Stimulated activated CD4-positive, alpha-beta T cell treated with anti-CD3 and anti-CD28 coated beads, Interleukin-15, amount 100 ng/mL, for 1 hour (primary cell): ENCODE measurements at places on chromosomes 16 and 17.

DNA sequence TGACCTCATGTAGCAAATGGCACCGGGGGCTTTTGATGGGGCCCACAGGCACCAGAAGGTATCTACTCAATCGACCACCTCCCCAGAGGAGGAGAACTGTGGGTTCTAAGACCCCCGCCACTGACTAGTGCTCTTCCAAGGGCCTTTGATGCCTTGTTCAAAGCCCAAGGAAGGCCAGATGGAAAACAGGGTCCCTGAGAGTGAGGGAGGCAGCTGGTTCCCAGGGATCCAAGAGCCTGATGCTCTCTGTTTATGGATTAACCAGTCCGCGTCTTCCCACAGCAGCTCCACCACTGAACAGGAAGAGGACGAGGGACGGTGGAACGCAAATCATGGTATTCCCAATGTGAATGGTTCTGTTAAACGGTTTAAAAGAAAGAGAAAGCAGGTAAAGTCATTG, 7.6 kb downstream of the PHB1 start:
- no peak for DNase-seq

DNA sequence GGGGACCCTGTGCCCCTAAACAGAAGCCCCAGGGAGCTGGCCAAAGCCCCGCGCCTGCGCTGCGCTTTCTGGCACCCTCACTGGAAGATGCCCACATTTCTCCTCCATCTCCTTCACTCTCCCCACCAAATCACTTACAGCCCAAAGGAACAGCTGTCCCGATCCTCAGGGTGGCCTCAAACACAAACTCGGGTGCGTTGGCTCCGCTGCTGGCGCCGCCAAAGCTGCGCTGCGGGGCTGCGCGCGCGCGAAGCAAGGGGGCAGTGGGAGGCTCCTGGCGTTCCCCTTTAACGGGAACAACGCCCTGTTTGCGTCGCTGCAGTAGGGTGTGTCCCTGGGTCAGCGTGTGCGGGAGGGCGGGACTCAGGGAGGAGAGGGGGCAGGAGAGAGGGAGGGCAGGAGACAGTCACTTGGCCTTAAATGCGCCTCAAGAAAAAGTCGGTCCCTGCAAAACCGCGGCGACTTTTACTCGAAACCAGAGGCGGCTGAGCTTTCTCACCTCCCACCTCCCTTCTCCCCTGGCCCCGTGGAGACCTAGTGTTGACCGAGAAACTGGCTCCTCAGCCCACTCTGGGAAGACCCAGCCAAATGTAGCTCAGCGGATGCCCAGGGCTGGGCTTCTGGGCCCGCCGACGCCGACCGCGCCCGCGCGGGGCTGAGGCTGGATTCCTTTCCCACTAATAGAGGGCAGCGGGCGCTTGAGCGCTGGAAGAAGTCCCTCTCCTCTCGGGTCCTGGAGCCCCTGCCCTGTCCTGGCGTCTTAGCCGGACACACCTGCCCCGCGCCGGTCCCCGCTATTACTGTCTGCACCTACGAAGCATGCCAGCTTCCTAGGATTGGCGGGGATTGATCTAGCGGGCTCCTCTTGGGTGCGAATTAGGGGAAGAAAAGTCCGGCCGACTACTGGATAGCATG, 2.6 kb downstream of the PMP22 start:
- no peak for DNase-seq

DNA sequence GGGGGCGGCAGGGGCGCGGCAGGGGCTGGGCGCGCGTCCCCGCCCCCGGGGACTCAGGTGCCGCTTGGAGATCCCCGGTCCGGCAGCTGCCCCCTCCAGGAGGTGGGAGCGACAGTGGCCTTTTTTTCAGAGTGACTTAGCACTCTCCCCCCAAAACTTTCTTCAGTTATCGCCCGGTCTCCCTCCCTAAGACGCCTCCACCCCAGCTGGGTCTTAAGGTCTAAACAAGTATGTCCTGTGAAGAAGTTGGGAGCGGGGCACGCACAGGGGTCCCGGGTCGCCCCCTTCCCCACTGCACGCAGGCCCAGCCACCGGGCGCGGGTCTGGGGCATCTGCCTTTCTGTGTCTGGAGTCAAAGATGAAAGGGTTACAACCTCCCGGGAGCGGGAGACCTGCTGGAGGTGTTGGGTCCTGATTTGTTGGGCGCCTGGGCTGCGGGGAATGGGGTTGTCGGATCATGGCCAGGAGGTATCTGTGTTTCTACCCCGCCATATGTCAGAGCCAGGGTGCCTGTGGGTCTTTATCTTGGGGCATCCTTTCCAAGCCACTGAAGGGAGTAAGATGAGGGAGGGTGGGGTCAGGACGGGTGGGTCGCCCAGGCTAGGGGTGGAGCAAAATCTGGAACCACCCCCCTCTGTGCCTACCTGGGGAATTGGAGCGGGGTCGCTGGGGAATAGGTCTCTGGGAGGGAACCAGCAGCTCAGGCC, 757 bp downstream of the FMNL1 start:
- DNase-seq: no peak

GRCh38 chr16:66322174-66322573, 44.3 kb upstream of the CDH5 start:
- no peak for DNase-seq

DNA sequence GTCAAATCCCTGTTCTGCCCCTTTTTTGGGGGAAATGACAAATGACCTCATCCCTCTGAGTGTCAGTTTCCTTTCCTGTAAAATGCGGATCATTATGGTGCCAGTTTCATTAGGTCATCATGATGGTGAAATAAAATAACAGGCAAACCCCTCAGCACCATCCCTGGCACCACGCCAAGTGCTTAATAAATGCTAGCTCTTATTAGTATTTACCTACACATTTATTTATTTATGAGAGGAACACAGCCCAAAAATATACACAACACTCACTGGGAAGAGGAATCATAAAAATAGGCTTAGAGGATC, 28.6 kb upstream of the GPRC5B start:
- DNase-seq: no peak

DNA sequence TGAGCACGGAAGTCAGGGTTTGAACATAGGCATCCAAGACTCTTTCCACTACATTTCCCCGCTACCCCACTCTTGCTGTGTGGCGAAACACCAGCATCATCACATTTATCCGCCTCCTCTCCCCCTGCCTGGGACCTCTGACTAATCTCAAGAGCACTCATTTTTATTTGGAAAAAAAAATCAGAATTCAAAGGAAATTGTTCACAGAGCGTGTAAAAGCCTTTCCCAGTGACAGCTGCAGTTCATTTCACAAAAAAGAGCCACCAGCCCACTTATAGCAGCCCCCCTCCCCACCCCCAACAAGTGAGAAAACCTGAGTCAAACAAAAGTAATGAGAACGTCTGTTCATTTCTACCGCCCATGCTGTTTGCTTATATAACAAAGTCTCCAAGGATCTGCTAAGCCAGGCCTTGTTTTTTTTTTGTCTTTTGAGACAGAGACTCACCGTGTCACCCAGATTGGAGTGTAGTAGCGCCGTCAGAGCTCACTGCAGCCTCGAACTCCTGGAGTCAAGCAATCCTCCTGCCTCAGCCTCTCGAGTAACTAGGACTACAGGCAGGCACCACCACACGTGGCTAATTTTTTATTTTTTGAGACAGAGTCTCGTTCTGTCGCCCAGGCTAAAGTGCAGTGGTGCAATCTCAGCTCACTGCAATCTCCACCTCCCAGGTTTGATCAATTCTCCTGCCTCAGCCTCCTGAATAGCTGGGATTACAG, 48.3 kb upstream of the HAPSTR1 start:
- no peak for DNase-seq

DNA sequence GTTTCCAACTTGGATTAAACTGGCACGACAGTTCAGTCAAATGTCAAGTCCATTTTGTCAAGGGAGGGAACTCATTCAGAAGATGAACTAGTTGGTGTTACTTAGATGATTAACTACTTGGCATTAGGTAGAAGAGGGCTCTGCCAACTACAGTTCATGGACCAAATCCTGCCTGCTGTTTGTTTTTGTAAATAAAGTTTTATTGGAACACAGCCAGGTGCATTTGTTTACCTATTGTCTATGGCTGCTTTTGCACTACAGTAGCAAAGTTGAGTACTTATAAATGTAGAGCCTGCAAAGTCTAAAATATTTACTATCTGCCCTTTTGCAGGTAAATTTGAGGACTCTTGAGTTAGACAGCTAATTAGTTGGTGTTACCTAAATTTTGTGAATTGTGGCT, 410.0 kb downstream of the MAF start:
- no peak for DNase-seq

GRCh38 chr17:39812466-39812865, 51.6 kb downstream of the IKZF3 start:
- no peak for DNase-seq

- peak; percentile 41 for DNase-seq
These were observed 23.4 kb downstream of the AXIN2 start for GRCh38 chr17:65537845-65538674.

- no peak for DNase-seq
These were observed 7.1 kb downstream of the ALKBH5 start for GRCh38 chr17:18190628-18191235.

DNA sequence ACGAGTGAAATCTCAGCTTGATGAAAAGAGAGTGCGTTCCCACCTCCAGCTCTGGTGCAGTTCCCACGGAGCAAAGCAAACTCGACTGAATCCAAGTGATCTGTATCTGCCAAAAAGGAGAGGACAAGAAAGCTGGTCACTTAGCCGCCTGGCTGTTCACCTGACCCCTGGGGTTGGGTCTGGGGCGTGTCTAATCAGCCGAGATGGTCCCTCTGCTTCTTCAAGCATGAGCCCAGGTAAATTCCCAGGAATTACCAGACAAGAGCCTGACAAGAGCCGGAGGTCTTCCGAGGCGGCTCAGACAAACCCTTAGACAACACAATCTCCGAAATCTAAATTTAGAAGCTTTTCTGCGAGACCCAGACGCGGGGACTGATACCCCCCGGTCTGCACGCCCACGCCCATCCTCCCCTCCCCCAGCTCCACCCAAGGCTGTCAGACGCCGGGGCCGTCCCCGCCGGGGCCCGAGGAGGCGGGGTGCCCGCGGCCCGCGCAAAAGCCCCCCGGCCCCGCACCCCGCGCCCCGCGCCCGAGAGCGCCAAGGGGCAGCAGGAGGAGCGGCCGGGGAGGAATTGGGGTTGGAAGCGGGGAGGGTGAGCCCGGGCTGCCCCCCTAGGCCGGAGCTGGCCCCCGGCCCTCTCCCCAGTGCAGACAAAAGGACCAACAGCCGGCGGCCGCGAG, 674 bp downstream of the ZNF821 start:
- DNase-seq: peak; percentile 28

DNA sequence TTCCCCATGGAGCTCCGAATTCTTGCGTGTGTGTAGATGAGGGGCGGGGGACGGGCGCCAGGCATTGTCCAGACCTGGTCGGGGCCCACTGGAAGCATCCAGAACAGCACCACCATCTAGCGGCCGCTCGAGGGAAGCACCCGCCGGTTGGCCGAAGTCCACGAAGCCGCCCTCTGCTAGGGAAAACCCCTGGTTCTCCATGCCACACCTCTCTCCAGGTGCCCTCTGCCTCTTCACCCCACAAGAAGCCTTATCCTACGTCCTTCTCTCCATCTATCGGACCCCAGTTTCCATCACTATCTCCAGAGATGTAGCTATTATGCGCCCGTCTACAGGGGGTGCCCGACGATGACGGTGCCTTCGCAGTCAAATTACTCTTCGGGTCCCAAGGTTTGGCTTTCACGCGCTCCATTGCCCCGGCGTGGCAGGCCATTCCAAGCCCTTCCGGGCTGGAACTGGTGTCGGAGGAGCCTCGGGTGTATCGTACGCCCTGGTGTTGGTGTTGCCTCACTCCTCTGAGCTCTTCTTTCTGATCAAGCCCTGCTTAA, 617 bp upstream of the SENP3 start:
- DNase-seq: peak; percentile 73

GRCh38 chr17:43587647-43588046, 41.5 kb upstream of the ETV4 start:
- DNase-seq: no peak

- no peak for DNase-seq
These were observed 1.0 kb upstream of the CSNK2A2 start for GRCh38 chr16:58198803-58199411.

GRCh38 chr17:30819971-30820705, 4.4 kb downstream of the CRLF3 start:
- no peak for DNase-seq

DNA sequence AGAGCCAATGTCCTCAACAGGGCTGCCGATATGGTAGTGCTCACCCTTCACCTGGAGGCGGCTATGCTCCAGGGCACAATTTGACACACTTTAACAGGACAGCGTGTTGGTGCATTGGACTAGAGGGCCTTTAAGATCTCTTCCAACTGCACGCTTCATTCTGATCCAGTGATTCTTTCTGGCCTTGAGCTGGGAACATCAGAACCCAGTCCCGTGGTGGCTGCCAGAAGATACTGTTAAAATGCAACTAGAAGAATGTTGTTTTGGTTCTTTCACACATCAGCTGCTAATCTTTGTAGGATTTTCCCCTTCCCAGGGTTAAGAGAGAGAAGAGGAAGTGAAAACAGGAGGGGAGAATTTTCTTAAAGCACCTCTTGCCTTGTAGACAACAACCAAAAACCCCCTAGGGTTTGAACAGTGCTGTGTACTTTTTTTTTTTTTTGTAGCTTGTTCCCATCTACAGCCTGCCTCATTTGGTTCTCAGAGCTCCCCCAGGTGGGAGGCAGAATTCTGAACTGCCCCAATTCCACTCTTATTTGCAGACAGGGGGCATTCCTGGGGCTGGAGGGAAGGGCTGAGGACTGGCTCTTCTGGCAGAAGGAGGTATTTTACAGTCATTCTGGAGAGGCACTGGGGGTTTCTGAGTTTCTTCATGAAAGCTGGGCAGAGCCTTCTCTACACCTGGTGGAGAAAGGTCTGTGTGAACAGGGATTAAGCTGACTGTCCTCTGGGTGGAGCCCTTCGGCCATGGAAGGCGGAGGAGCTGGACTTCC, 32.4 kb downstream of the SMARCE1 start:
- no peak for DNase-seq

- no peak for DNase-seq
These were observed 16.0 kb downstream of the MAP2K6 start for GRCh38 chr17:69430488-69430887.

GRCh38 chr16:73735018-73735417, 561.6 kb upstream of the PSMD7 start:
- no peak for DNase-seq

- no peak for DNase-seq
These were observed 388.0 kb upstream of the CA10 start for GRCh38 chr17:52546493-52546892.

DNA sequence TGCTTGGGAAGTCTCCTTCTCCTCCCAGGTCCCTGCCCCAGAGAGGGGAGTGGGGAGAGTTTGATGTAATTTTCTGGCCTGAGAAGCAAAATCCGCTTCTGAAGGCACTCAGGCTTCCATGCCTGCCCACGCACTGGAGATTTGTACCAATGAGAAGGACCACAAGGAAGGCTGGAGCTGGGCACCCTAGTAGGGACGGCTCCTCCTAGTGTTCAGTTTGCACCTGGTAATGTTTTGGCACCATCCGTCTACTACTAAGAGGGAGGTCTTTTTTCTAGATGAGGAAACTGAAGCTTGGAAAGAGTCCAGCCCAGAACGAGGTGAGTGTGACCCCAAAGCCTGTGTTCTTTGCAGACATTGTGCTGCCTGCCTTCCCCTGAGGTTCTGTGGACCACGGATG, 83.6 kb upstream of the NLRP1 start:
- no peak for DNase-seq

GRCh38 chr17:10062691-10063385, 135.6 kb downstream of the GAS7 start:
- no peak for DNase-seq

- DNase-seq: no peak
These were observed 37.2 kb downstream of the CCDC182 start for GRCh38 chr17:57707892-57708291.
